ENCODE measurements at places on chromosomes 2 and 18.

- DNase-seq, result no peak
Measured at GRCh38 chr18:51617572-51618260, 420.2 kb upstream of the MEX3C start.

GRCh38 chr18:111306-112014 is 46.9 kb upstream of the USP14 start:
- peak; percentile 75 for DNase-seq

DNA sequence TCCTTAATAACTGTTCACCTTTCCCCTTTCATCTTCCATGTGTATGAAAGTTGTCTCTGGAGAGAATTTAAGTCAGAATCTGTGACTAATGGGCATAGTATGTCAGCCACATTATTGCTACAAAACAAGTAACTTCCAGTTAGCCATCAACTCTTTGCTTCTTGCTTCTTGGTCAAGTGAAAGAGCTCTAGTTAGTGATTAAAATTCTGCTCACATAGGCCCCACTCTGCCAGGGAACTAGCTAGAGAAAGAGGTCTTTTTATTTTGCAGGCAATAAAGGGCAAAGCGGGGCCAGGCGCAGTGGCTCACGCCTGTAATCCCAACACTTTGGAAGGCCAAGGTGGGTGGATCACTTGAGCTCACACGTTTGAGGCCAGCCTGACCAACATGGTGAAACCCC is 64.6 kb downstream of the COLEC12 start:
- DNase-seq, result no peak

GRCh38 chr18:28767201-28767600 is 590.3 kb upstream of the CDH2 start:
- DNase-seq, result no peak

- no peak for DNase-seq
Measured at GRCh38 chr2:69973335-69973735, 11.9 kb upstream of the ASPRV1 start.

- DNase-seq, result no peak
Measured at GRCh38 chr2:236678307-236678975, 108.8 kb downstream of the ACKR3 start.

- DNase-seq, result no peak
Measured at GRCh38 chr18:56003720-56004088, 415.7 kb upstream of the TCF4 start.

DNA sequence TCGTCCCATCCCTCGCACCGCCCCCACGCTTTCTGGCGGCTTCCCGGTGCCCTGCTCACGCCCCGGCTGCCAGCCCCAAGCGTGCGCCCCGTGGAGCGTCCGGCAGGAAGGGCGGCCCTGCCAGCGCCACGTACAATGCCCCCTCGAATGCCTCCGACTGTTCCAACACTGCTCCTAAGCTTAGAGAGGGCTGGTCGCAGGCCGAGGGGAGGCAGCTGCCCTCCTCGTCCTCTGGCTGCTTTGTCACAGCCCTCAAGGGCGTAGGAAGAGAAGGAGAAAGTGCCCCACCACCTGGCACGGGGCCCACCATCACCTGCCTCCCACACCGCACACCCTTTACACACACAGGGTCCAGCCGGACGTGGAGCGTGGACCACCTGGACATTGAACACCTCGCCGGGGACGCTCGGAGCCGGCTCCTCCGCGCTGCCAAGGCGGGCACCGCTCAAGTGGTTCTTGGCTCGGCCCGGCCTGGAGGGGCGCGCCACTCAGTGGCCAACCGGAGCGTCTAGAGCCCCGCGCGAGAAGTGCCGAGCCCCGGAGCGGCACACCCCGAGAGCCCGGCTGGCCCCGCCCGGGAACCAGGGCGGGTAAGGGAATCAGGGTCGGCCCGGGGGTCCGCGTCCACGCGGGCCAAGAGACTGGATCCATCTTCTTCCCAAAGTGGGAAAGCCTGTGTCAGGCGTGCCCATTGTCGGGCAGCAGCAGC is 830 bp downstream of the DNER start:
- no peak for DNase-seq

DNA sequence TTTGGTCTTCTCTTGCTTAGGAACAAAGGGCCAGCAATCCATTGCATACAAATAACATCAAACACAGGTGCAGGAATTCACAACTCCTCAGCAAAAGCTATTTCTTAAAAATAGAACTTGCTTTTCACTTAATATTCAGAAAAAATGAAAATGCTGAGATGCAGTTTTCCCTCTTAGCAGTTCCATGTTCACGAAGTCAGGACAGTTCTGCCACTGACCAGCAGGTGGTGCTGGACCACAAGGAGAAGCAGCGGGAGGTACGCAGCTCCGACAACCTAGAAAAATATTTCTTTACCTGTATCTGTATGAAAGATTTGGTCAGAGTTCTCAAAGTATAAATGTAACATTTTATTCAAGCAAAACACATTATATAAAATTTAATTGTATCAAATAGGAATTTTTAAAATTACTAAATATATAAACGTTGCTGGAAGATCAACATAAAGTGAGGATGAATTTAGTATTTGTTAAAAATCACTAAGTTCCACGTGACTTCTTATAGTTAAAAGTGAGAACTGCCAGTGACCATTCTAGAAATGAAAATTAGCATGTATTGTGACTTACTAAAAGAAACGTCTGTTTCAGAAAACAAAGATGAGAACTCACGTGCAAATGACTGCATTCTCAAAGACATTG is 48.8 kb downstream of the ADNP2 start:
- peak; percentile 68 for DNase-seq

DNA sequence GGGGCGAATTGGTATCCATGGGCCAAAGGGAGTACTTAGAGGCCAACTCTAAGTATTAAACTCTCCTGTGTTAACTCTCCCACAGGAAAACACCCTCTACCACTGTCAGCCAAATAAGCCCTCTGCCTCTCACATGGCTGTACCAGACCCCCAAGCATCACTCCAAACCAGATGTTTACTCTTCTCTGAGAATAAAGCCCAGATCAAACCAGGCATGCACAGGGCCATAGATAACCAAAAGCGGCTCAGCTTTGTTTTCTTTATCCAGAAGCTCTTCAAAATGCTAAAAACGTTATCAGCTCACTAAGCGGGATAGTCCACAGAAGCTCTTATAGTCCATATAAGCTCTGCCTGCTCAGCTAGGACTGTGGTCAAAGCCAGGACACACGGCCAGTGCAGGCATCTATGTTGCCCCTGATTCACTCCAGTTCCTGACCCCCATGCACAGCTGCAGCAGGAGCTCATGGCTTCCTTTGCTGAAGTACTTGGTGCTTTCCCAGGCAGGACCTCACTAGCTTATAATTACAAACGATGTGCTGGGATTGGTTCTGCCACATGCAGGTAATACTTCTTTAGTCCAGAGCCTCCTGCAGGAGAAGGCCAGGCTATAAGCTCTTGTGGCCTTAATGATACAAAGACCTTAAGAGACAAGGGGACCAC is 21.0 kb upstream of the SEMA4C start:
- no peak for DNase-seq

DNA sequence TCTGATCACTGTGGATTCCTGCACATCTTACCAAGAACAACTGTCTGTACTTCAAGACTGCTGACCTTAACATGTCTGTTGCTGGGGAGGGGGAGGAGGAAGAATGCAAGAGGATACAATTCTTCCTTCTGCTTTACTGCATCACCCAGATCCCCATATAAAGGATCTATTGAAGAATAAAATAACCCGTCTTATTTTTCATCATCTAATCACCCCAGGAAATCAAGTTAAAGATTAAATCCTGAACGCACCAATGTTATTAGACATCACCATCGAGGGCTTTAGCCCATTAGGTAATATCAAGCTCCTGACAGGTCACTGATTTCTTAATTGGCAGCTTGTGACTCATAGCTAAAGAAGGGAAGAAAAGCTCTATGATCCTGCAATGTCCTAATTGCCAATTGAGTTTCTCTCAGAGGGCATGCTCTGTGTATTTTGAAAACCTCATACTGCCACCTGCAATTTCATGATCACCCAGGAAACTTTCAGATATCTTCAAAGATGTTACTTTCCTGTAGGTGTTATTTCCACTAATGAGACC is 75.4 kb upstream of the KCNE4 start:
- no peak for DNase-seq

- DNase-seq, result no peak
Measured at GRCh38 chr2:57881998-57882888, 164.4 kb upstream of the VRK2 start.

DNA sequence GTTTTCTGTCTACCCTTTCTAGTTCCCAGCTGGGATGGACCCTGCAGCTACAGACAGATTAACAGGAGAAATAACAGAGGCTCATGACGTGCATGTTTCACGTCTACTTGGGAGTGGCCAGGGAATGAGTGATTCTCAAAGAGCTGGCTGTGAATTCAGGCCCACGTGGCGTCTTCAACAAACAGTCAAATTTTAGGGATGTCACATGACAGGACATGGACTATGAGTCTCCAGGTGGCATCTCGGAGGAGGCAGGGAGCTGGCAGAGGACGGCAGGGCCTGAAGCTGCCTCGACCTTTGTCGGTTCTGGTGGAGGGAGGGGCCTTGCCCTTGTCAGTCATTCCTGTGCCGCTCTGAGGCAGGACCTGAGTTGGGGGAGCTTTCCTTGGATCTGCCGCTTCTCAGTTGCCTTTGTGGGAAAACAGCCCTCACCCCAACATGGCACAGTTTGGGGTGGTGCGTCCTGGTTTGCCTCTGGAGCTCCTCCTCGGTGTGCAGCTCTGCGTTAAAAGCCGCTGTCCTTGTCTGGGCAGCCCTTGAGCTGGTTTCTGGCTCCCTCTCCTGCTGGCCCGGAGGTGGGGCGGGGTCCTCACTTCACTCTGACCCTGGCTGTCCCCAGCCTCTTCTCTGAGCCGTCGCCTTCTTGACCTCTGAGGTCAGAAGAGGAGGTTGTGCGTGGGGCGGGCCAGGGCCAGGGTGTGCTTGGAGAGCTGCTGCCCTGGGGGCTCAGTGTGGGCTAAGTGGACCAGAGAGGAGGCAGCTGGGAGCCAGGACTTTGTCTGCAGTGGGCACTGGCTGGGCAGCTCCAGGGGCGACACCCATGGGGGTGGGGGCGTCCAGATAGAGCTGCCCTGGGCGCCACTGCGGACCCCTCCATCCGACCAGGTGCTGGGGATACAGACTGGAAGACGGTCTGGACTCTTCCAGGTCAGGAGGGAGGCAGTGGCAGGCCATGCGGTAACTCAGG is 12.1 kb upstream of the GAL3ST2 start:
- DNase-seq, result no peak

DNA sequence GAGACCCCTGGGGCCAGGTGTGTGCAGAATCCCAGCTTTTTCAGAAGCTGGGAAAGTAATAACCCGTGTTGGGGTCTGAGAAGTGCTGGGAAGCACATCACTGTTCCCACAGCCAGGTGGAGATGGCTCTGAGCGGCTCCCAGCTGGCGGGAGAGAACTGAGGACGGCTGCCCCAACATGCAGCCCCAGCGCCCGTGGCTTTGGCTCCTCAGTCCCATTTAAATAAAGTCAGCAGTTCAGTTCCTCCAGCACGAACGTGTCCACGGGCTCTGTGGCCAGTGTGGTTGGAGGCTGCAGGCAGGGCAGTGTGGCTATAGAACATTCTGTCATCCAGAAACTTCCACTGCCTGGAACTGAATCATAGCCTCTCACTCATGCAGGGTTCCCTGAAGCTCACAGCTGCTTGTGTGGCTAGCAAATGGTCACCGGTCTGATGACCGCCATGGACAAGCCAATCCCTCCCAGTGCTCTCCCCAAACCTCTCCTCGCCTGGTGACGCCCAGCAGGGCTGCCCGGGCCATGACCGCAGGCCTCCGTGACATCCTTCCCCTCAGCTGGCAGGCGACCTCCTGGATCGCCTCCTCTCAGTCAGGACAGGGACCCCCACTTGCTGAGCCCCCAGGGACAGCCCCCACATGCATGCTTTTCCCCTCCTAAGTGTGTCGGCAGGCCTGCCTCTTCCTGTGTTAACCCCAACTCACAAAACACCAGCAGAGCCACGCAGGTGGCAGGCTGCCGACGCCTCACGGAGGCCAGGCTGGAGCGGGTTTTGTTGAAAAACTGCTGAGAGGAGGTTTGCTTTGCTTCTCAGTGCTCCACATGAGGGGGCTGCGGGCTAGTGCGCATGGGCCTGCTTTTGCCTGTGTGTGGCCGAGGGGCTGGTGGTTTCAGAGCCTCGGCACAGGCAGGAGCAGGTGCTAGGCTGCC is 1.3 kb downstream of the RTP5 start:
- no peak for DNase-seq

DNA sequence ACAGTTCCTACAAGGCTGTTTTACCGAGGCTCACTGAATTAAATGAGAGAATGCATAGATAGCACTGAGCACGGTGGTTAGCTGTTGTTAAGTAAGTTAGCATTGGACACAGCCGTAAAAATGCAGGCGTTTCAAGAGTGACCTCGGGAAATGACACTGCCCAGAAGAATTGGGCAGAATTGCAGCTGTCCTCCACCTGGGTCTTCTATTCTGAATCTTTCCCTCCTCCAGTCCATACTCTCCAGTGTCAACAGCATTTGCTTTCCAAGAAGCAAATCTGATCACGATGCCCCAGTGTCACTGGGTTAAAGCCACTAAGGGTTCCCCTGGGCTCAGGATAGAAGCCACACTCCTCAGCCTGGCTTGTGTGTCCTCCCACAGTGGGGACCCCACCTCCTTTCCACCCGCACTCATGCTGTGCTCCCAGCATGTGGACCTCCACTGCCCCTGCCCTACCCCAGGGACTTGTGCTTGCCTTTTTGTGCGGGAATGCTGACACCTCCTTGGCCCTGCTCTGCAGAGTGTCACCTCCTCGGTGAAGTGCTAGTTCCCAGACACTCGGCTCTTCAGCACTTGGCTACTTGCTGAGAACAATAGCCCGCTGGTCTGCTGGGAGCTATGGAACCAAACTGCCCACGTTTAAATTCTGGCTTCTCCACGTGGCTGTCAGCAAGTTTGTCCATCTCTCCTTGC is 135.0 kb downstream of the ANTXR1 start:
- DNase-seq, result no peak

GRCh38 chr18:72122103-72122502 is 422.0 kb downstream of the CBLN2 start:
- DNase-seq, result no peak
